ENCODE measurements at places on chromosomes 3 and 15.

GRCh38 chr3:171187706-171188290 is 161.3 kb upstream of the SLC2A2 start:
- DNase-seq, result no peak

- no peak for DNase-seq
Measured at GRCh38 chr15:43799209-43799944, 643 bp downstream of the SERINC4 start.

- no peak for DNase-seq
Measured at GRCh38 chr3:107117922-107118536, 259.2 kb upstream of the CCDC54 start.

GRCh38 chr15:65470866-65471265 is 46.6 kb downstream of the DPP8 start:
- DNase-seq, result no peak

DNA sequence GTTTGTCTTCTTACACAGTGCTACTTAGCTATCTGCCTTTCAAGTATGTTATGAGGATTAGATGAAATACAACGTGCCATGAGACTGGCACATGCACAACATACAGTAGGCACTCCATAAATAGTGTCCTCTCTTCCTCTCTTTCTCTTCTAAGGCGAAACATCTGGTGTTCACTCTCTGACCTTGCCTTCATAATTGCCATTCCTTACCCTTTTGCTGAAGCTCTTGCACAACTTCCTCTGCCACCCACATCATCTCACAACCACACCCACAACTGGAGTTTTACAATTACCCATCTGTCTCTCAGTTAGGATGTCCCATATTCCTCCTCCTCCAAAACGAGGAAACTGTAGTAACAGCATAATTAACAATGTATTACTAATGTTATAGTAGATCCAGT is 26.4 kb upstream of the ACP3 start:
- DNase-seq, result no peak

DNA sequence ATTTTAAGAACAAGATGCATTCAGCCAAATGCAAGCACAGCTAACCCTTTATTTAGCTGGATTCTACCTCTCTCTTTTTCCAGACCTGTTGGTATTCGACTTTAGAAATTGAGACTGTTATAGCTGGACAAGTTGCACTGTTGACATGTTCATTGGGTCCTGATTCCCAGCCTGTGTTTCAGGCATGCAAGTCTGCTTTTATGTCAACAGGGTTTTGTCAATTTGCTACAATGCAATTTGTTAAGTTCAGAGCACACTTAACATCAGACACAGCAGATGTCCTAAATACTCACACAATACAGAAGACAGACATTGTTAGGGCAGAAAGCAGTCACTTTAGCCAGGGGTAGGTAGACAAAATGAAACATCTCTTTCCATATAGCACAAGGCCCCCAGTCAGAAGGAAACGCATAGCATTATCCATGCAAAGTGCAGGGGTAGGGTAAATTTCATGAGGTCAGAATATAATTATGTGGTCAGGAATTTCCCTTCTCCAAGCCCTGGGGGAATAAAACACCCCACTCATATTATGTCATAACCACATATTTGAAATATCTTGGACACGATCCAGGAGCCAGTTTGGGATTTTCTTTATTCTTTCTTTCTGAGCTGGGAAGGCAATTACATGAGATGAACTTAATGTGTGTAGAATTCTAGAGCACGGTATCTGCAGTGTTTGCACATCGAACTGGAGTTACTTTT is 504.1 kb downstream of the NTRK3 start:
- no peak for DNase-seq

DNA sequence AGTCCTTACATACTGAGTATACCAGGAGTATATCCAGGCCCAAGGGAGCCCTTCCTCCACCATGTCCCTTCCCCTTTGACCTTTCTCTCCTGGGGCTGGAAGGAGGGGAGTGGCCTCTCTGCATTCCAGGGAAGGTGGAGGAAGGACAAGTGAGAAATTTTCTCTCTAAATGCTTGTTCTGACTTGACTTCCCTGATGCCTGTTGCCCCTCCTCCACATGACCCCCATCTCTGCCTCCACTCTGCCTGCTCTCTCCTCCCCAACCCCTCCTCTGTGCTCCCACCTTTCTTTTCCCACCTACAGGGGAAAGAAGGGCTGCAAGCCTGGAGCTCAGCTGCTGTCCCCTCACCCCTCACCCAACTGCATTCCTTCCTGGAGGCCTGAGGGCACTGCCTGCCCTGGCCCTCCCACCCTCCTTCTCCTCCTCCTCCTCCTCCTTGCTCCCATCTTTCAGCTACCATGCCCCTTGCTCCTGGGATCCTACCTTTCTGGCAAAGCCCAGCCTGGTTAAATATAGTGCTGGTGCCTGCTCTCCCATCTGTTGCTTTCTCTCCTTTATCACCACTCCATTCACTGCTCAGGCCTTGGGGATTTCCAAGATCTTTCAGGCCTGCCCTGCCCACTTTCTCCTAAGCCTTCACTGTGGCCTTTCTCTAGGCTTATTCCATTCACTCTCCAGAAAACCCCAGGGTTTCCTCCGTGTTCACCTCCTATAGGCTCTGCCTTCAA is 8.5 kb upstream of the DAG1 start:
- DNase-seq, result no peak

- peak; percentile 62 for DNase-seq
Measured at GRCh38 chr15:39624806-39625205, 43.9 kb downstream of the THBS1 start.

All from activated T-cell treated with anti-CD3 and anti-CD28 coated beads, Interleukin-2, amount 50 U/mL, for 24 hours (primary cell).